Stomach (tissue), 19 donors: ENCODE measurements at places on chromosomes 3 and 15. TPM values are rescaled to one million over a fixed set of nuclear protein-coding genes. Genes with fewer than 3 reads are reported as not detected.
A peak's percentile ranks its signal among the peaks of the same experiment; 100 is the strongest.

- no peak for DNase-seq
Observed at GRCh38 chr15:37847776-37848175, 86.7 kb upstream of the TMCO5A start.

- DNase-seq, result no peak
Observed at GRCh38 chr15:46039703-46040102, 404.9 kb downstream of the SQOR start.

GRCh38 chr3:4828279-4829030, 150.8 kb upstream of the BHLHE40 start:
- DNase-seq, result no peak

DNA sequence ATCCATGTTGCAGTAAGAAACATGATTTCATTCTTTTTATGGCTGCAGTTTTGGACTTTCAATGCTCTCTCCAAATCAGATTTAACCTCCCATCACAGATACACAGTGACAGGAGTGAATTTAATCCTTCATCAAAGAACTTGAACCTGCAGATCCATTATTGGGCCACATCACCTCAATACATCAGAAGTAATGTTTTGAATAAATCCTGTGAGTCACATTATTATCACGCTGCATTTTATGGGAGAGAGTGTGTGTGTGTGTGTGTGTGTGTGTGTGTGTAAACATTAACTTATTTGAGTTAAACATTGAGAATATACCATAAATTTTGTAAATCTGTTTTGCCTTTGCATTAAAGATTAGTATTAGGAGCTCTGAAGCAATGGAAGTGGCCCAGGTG, 316.7 kb downstream of the FOXP1 start:
- DNase-seq, result no peak

DNA sequence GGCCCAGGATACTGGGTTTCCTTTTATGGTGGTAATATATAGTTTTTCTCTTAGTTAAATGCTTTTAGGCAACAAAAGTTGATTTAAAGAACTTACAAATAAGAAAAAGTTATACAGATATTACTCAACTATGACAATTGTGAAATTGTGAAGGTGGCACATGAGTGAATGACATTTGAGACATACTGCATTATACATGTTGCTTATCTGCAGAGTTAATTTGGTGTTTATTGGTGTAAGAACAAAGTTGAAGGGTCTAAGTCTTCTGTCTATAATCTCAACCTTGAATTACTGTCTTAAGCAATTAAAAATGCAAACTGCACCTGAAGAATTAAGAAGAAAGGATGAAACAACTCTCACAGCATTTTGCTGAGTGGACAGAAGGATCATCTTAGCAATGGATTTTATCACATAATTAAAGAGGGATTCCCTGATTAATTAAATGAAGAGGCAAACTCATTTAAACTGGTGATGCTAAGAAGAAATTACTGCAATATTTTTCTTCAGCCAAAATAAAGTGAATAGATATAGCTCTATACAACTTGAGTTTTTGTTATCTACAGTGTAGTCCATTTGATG, 298.9 kb upstream of the TGFBR2 start:
- no peak for DNase-seq

DNA sequence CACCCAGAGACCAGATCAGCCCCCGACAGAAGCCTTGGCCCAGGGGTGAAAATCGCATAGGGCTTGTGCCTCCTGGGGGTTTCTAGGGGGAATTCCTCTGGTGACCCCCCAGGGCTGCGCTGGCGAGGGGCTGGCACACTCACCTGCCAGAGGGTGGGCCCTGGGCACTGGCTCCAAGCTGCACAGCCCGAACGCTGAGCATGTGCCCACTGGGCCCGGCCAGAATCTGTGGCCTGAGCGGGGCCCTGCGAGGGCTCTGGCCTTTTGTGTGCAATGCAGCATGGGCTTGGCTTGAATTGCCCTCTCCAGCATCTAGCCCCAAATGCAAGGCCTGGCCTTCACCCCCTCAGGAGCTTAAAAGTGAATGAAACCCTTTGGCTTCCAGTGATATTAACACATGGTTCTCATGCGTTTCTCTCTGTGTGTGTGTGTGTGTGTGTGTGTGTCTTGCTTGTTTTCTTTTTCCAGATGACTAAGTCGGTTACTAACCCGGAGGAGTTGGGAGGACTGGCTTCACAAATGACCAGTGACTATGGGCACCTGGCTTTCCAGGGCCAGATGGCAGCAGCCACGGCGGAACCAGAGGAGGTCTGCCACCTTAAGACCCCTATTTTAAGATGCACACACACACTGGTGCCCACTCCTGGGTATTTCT, 259.1 kb upstream of the TPM1 start:
- DNase-seq, result no peak

DNA sequence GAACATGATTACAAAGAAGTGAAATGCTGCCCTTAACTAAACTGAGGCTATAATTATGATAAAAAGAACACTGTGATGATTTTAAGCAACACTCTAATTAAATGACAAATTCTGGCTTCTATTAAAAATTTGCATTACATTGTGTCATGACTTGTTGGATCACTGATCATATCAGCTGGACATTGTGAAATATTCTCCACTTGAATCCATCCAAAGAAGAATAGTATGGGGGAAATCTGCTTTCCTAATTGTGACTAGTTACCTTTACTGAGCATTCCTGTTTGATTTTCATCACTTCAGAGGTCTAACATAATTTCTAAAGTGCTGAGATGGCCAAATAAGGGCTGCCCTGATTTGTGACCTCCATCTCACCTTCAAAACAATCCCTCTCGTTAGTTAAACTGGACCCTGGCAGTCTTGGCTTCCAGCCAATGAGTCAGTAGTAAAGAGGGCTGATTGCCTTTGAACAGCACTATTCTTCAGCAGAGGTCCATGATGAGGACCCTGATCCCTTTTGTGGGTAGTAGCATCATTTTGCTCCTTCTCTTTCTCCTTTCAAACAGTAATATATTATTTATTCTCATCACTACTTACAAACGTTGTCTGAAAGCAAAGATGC, 53.5 kb upstream of the LEKR1 start:
- DNase-seq, result peak; percentile 30

- no peak for DNase-seq
Observed at GRCh38 chr3:175199961-175200360, 340.8 kb downstream of the NAALADL2 start.

GRCh38 chr3:139378587-139379241, 10.7 kb downstream of the COPB2 start:
- no peak for DNase-seq

DNA sequence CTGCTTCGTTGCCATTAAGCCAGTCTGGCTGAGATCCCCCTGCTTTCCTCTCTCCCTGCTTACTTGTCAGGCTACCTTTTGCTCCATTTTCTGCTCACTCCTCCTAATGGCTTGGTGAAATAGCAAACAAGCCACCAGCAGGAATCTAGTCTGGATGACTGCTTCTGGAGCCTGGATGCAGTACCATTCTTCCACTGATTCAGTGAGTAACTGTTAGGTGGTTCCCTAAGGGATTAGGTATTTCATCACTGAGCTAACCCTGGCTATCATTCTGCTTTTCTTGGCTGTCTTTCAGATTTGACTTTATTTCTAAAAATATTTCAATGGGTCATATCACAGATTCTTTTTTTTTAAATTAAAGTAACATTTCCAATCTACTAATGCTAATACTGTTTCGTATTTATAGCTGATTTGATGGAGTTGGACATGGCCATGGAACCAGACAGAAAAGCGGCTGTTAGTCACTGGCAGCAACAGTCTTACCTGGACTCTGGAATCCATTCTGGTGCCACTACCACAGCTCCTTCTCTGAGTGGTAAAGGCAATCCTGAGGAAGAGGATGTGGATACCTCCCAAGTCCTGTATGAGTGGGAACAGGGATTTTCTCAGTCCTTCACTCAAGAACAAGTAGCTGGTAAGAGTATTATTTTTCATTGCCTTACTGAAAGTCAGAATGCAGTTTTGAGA, 25.0 kb downstream of the CTNNB1 start:
- DNase-seq, result no peak

DNA sequence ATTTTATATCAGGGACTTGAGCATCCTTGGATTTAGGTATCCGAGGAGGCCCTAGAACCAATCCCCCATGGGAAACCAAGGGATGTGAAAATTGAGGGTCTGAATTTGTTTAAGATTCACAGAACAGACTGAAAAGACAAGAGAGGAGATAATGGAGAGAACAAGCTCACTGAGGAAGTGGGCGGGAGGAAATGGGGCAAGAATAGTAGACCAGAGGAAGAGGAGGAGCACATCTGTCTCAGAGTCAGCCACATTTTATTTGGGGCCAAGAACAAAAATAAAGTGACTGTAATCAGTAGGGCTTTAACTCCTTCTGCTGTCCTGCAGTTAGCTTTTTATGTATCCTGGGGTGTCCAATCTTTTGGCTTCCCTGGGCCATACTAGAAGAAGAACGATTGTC, 63.8 kb downstream of the BLM start:
- DNase-seq, result no peak

DNA sequence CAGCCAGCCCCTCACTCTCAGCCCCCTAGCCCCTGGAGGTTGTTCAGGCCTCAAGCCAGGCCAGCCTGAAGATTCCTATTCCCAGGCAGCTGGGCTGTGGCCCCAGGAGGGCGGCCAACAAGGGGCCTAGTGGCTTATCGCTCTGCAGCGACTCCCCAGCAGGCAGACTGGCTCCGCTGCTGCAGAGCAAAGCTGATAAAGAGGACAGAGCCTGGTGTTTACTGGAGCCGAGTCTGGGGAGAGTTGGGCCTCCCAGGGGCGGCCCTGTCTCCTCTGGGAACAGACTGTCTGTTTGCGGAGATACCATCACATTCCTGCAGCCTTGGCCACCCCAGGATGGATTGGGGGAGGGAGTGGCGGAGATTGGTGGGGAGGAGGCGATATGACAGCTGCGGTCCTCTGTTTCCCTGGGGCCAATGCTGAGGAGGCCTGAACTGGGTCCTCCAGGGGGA, 22.4 kb upstream of the SMAD6 start:
- peak; percentile 69 for DNase-seq

- DNase-seq, result no peak
Observed at GRCh38 chr15:38538328-38539007, 26.1 kb downstream of the RASGRP1 start.

DNA sequence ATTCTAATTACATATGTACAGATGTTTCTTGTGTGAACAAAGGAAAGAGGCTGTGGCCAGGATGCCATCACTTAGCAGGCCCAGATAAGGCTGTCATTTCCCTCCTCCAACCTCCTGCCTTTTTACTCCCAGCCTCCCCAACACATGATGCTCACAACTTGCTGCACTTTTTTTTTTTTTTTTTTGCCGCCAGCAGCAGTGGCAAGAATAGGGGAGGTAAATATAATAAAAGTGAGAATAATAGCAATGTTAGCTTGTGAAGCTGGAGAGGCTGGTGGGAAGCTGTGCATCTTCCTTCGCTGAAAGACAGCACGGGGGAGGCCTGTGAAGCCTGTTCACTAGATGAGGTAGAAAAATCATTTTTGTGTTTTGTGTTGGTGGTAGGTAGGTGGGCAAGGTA, 42.5 kb upstream of the MYO5C start:
- no peak for DNase-seq

DNA sequence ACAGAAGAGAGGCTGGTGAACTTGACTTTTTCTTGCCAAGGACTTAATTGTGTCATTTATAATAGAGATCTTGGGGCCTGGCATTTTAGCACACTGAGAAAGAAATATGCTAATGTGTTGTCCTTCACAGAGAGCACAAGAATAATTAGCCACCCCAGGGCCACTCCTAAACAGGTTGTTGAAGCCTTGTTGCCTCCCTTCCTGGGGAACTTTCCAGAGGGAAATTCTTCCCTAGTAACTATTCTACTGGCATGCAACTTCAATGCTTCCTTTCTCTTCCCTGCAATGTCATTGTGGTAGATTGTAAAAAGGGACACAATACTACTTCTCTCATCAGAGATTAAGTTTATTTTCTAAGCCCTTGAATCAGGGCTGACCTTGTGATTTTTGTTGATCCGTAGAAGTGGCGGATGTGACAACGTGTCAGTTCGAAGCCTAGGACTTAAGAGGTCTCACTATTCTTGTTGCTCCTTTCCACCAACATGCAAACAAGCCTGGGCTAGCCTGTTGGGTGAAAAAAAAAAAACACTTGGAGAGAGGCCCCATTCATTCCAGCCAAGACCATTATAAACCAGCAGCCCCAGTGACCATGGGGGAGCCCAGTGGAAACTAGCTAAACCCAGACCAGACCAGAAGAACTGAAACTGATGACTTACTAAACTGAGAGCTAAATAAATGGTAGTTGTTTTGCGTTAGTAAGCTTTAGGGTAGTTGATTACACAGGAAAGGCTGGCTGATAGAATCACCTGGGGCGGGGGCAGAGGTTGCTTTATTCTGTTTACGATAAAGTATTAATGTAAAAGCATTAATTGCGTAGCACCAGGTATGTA, 287.2 kb downstream of the SHQ1 start:
- DNase-seq, result no peak

DNA sequence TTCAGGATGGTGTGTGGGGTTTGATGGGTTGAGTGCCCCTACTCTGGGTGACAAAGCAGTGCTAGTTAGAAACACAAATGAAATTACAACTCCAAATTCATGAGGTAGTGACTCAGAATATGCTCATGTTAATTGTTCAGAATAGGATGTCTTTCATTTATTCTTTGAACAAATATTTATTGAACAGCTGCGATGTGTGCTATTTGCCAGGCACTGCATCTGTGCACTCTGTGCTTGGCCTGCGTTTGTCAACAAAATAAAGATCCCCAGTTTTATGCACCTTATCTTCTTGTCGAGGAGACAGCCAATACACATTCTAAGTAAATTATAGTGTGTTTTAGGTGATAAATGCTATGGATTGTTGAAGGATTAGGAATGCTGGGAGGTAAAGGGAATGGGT, 27.3 kb downstream of the MED12L start:
- DNase-seq, result no peak

DNA sequence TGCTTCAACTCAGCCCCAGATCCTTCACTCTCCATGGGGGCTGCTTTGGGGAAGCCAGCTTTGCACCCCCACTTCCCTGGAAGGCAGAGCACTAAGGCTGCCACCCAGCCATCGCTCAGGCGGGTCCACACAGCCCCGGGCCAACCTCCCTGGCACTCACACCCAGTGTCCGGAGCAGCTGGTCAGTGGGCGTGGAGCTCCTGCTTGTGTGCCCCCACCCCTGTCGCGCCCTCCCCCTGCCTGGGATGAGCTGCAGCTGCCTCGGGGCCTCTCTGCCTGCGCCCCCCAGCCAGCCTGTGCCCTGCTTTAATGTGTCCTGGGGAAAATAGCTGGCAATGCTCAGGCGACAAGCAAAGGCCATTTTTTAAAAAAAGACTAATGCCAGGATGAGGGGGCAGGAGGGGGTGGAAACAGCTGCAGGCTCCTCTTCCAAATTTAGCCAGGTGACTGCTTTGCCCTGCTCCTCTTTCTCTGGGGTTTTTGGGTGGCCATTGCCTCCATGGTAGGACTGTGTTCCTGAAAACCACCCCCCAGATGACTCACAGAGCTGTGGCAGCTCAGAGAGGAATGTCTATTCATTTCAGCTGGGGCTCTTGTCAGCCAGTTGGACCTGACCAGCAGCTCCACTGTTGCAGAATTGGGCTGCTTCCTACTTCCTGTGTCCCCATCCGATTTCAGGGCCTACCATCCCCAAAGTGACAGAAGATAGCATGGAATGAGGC, 65.0 kb downstream of the CEMIP start:
- no peak for DNase-seq

- DNase-seq, result no peak
Observed at GRCh38 chr3:147189016-147189415, 217.3 kb downstream of the ZIC4 start.

- DNase-seq, result no peak
Observed at GRCh38 chr3:18847583-18848197, 300.6 kb upstream of the KCNH8 start.

STAC gene
- 7.2 TPM for total RNA-seq

INSYN1 gene
- total RNA-seq, result 39.7 TPM

ZNF860 gene
- 2.0 TPM for total RNA-seq

C2CD4A gene
- total RNA-seq, result 3.0 TPM

CAMP gene
- not detected for total RNA-seq

CPNE9 gene
- not detected for total RNA-seq

C3orf20 gene
- not detected for total RNA-seq

TMC3 gene
- not detected for total RNA-seq

TTLL13 gene
- not detected for total RNA-seq
